ENCODE measurements at places on chromosomes 5 and 9.

DNA sequence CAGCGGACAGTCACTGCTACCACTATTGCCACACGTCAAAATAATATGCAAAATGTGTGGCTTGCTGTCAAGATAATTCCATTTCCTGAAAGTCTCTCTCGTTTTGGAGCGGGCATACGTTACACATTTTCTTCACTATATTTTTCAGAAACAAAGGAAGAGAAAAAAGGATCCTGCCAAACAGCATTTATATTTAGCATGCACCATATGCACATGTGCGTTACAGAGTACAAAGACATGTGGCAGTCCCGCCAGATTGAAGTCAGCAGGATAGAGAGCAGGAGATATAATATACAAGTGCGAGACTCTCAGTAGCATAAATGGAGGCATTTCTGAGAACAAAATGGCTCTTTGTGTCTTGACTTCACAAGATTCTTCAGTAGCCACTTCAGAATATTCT, 221.6 kb upstream of the KIF2A start:
- DNase-seq = no peak

- DNase-seq = peak; percentile 91
Measured at GRCh38 chr5:60495644-60496520, 204.1 kb downstream of the DEPDC1B start.

DNA sequence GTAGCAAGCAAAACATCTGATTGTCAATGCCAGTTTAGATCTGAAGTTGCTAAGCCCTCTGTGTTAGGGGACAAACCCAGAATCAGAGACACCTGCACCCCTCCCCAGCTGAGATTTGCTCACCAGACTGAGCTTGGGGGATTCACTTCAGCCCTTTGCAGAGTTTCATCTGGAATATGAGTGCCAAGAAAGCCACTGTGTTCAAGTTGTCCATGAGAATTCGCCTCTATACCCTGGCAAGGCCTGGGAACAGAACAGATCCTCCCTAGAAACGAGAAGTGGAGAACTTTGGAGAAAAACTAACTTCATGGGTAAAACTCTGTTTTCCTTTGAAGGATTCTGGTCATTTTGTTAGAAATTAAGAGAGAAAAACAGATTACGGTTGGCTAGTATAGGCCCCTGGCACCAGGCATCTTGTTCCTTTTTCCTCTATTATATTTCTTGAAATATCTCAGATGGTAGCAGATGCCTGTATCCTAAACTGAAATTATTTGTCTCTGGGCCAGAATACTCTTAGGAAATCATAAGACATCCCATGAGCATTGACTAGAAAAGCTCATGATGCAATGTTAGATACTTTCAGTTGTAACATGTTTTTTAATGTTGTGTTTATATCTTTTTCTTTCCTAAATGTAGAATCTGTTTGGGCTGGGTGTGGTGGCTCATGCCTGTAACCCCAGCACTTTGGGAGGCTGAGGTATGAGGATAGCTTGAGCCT, 64.4 kb downstream of the SNX18 start:
- no peak for DNase-seq

DNA sequence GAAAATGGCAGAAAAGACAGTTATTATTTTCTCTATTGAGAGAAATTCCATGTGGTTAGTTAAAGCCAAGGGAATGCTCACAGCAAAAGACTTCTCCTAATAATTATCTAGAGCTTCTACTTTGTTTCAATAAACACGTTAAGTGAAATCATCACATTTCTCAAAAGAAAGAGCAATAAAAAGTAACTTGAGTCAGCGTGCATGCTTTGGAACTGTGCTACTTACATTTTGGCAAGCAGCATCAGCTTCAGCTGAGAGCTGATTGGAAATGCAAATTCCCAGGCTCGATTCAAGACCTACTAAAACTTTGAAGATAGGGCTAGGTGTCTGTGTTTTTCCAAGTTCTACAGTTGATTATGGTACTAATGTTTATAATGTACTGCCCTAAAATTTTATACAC, 132.1 kb downstream of the CDH18 start:
- DNase-seq = no peak

DNA sequence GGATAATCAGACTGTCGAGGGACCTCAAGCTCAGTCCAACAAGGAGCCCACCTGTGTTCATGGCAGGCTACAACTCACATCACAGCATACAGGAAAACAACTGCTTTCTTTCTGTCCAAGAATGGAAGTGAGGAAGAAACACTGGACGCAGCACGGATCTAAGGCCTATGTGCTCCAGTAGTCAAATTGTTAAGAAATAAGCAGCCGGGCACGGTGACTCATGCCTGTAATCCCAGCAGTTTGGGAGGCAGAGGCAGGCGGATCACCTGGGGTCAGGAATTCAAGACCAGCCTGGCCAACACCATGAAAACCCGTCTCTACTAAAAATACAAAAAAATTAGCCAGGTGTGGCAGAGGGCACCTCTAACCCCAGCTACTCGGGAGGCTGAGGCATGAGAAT, 427.8 kb downstream of the BNC2 start:
- DNase-seq = no peak

DNA sequence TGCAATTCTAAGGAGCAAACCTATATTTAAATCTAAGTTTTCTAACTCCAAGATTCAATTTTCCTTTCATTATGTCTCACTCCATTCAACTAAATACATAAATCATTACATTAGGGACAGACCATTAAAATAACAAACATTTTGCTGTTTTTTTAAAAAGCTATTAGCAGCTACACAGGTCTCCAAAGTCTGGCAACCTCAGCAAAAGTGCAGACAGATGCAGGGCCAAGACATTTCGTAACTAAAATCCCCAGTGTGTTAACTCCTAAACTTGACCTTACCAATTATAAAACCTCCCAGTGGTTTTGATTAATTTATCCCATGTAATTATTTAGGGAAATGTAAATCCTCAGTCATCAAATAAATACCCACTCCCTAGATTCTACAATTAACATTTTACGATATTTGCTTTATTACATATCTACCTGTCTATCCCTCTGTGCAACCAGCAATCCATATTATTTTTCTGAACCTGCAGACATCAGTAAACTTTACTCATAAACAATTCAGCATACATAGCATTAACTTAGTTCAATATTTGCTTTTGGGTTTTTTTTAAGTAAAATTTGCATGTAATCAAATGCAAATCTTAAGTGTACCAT, 64.7 kb downstream of the RGS7BP start:
- no peak for DNase-seq

GRCh38 chr5:30581198-30581935, 612.1 kb upstream of the CDH6 start:
- DNase-seq = no peak

GRCh38 chr5:40502736-40503135, 177.0 kb upstream of the PTGER4 start:
- DNase-seq = peak; percentile 19

GRCh38 chr5:117833691-117834090, 1154.7 kb downstream of the DTWD2 start:
- no peak for DNase-seq

DNA sequence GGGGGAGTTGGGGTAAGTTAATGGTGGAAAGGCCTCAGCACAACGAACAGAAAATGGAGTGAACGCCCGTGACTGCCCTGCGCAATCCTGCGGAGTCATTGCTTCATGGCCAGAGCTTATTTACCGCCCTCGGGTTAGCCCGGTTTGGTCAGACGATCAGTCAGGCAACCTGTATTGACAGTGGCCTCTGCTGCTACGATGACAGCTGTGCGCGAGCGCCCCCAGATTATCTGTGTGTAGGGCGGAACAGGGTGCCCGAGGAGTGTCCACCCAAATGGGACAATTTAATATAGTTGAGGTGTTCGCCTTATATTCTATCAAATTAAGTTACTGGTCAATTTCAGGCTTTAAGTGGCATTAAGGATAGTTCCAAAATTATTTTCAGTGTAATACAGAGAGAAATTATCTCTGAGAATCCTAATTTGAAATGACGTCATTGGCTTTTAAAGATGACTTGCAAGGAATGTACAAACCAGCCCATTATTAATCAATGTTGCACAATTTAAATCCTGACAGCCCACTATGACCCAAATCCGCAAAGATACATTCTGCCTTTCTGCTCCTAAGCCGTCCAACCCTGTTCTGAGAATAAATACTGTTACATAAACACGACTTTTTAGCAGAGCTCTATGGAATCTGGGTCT, 879 bp upstream of the UBQLN1 start:
- peak; percentile 76 for DNase-seq

DNA sequence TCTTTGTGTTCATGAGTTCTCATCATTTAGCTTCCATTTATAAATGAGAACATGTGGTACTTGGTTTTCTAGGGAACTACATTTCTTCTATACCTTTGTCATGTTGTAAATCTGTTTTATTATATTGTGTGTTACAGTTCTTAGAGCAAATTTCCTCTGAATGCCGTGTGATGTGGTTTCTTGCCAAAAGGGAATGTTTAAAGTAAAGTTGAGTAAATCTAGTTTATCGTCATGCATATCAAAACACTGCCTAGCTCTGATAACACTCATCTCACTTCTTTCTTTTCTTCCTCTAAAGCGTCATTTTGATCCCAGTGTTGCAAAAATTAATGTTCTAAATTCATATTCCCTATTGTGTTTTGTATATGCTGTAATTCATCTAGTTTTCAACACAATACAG, 295.4 kb upstream of the HAPLN1 start:
- DNase-seq = no peak
